ENCODE measurements at places on chromosomes 16 and 17.
A peak's percentile ranks its signal among the peaks of the same experiment; 100 is the strongest.

- DNase-seq = no peak
Measured at GRCh38 chr16:51922476-51922875, 624.5 kb downstream of the TOX3 start.

GRCh38 chr16:57357330-57358085, 1.1 kb upstream of the CCL22 start:
- DNase-seq = no peak

GRCh38 chr17:8443756-8444155, 8.1 kb downstream of the NDEL1 start:
- no peak for DNase-seq

DNA sequence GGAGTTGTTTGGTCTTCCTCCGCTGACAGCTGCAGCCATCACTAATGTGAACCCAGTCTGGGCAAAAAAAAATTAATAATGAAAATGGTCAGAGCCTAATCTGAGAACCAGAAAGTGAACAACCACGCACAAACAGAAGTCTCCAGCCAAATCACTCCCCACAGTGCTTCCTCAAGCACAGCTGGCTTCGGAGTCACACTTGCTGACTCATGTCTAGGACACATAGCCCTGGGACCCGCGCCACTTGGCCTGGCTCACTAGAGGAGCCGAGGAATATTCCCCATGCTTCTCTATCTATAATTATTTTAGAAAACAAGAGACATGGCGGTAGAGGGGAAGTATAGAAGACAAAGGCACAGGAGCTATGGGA, 109.1 kb downstream of the ZFHX3 start:
- DNase-seq = peak; percentile 81

DNA sequence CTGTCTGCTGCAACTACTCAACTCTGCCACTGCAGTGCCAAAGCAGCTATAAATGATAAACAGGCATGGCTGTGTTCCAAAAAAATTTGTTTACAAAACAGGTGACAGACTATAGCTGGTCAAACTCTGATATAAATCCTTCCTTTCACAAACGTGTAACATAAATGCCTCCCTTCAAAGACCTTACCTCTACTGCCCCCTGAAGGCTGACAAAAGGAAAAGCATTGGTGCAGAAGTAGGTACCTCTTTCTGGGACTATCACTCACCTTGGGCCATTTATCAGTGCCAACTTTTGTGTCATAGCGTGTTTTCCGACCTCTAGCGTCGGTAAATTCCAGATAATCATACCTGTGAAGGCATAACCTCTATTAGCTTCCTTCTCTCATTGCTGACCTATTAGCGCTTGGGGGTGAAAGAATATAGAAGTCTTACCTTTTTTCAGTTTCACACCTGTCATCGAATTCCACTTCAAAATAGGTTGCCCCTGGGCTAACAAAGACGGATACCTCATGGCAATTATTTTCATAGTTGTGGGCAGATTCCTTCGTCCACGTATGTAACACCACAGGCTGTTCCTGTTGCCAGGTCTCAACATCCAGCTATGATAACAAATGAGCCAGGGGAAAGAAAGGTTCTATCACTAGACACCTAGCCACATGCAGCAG, 67.9 kb downstream of the ZZEF1 start:
- no peak for DNase-seq

DNA sequence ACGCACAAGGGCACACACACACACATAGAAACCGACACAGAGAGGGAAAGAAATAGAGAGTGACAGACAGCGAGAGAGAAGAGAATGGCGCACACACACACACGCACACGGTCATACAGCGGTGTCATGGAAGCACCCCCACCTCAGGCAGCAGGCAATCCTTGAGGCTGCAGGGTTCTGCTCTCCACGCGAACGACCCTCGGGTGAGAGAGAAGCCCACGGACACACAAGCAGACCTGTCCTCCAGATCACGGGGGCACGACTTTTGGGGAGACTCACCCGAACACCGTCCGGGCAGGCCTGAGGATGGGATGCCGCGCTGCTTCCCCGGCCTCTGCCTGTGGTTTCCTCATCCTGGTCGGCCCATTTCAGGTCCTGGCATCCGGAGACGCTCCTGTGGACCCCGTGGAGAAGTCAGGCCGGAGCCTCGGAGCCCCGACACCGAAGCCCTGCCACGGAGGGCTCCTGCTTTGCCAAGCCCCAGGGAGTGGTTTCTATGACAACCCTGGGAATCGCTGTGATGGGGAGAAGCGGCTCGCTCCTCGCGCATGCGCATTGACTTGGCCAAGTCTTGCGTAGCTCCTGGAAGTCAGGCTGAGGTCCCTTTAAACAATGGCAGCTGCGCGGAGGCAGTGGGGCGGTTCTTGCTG, 118.2 kb upstream of the KCNJ18 start:
- no peak for DNase-seq

DNA sequence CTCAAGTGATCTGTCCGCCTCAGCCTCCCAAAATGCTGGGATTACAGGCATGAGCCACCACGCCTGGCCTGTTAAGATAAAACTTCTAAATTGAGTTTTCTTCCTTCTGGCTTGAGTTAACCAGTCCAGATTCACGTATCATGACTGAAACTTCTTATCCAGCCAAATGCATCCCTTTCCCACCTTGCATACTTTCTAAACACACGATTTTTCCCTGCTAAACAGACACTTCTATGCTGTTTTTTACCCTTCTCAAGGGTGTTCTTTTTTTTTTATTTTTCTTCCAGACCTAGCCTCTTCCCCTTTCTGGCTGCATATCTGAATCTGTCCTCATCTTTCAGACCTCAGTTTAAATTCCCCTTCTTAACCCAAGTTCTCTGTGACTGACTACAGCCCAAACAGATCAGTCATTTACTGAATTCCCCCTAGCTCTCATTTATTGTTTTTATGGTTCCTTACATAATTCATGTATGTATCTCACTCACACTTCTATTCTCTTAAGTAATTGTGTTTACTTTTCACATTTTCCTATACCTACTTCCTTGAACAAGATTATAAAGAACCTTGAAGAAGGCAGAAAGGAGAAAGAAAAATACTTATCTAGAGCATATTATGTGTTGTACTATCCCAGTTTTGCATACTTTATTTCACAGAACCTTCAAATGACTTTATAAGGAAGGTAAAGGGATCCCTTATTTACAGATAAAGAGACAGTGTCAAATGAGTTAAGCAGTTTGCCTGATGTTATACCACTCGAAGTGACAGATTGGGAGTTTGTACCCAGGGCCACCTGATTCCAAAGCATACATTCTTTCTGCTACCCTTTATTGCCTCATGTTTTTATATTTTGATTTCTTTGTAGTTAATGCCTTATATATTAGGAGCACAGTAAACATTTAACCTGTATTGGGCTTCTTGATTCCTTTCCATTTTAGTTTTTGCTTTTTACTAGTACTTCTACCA, 5.2 kb downstream of the EVI2B start:
- no peak for DNase-seq

GRCh38 chr16:56783344-56783743, 53.4 kb downstream of the NUP93 start:
- DNase-seq = no peak

DNA sequence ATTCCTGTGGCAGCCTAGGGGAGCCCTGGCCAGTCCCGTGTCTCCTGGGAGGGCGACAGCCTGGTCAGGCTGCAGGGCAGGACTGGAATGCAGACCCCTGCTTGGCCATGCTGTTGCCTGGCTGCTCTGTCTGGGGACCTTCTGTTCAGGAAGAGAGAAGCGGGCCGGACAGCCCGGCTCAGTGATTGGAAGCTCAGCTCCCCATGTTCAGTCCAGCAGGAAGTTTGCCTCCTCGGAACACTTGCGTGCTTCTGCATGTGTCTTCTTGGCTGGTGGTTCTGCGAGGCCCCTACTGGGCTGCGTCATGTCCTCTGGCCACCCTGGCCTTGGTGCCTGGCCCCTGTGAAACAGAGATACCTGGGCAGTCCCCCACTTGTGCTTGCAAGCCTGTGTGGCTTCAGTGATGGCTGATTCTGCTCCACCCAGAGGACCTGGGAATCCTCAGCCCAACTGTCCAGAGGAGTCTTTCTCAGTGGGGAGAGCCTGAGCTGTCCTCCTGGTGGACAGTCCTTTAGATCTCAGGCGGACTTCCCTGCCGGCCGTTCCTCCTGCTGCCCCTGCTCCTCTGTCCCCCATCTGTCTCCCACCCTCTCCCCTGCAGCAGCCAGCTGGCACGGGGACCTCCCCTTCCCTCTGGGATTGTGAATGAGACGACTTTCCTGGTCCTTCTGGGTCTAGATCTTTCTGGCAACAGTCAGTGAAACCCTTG, 279.5 kb downstream of the SEC14L1 start:
- no peak for DNase-seq

All from prostate gland (tissue), 2 donors.